ENCODE measurements at places on chromosomes 2 and 18.

DNA sequence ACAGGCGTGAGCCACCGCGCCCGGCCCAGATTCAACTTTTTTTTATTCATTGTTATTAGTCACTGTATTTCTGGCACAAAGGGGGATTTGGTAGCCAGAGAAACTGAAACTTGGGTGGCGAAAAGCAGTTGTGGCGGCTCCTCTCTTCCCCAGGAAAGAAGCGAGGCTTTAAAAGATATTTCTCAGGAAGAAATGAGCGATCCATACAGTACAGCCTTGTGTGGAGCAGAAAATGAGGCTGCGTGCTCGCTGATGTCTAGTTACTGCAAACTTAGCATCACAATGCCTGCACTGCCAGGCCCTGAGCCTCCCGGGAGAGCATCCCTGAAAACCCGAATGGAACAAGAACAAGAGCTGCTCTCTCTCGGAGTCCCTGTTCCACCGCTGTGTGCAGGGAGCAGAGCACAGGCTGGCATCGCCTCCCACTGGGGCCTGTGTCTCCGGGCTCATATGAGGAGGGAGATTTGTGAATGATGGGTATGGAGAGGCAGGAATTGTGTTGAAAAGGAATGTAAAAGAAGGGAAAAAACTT, 234.0 kb downstream of the ZNF516 start:
- DNase-seq: no peak

- no peak for DNase-seq
Observed at GRCh38 chr2:168465594-168465993, 9.5 kb downstream of the CERS6 start.

DNA sequence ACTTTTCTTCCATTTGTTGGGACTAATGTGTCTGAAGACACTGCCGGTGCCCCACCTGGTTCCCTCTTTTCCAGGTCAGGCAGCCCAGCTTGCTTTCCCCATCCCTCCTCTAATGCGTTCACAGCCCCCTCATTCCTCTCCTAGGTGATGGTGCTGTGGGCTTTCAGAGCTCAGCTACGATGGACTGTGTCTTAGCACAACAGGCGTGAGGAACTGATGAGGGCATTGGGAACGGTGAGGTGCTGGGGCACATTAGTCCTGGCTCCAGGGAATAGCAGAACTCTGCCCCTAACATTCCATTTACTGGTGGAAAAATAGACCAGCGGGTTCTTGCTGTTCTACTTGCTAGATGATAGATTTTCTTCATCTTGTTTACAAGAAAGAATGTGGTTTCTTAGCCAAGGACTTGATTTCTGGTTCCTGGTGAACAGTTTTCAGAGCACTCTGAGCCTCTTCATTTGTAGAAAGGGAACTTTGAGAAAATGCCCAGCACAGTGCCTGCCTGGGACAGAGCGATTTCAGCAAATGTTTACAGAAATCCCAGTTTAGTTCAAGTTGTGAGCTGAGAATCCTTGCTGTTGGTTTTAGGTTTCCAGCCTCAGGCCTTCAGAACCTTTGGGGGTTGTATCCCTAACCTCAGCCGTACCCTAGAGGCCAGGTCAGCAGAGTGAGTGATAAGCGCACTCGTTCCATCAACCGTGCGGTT, 42.5 kb downstream of the LDLRAD4 start:
- DNase-seq: peak; percentile 51

GRCh38 chr2:231396058-231396821, 730 bp downstream of the B3GNT7 start:
- no peak for DNase-seq

DNA sequence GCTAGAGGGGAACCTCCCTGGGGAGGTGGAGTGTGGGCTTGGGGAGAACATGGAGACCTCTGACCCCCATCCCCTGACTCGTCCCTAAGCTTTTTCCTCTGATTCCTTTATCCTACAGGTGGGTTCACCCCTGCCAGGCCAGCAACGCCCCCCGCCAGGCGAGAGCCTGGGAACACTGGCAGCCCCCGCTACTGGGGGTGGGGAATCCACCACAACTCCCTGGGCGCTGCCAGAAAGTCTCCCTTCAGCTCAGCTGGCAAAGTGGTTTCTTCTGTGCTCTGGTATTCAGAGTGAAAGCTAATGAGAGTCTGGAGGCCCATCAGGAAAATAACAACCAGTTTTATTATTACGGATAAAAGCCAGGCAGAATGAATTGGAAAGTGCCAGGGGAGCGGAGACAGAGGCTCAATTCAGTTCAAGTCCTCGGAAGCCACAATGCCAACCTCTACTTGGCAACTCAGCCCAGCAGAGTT, 2.8 kb downstream of the DIPK1C start:
- DNase-seq: no peak

DNA sequence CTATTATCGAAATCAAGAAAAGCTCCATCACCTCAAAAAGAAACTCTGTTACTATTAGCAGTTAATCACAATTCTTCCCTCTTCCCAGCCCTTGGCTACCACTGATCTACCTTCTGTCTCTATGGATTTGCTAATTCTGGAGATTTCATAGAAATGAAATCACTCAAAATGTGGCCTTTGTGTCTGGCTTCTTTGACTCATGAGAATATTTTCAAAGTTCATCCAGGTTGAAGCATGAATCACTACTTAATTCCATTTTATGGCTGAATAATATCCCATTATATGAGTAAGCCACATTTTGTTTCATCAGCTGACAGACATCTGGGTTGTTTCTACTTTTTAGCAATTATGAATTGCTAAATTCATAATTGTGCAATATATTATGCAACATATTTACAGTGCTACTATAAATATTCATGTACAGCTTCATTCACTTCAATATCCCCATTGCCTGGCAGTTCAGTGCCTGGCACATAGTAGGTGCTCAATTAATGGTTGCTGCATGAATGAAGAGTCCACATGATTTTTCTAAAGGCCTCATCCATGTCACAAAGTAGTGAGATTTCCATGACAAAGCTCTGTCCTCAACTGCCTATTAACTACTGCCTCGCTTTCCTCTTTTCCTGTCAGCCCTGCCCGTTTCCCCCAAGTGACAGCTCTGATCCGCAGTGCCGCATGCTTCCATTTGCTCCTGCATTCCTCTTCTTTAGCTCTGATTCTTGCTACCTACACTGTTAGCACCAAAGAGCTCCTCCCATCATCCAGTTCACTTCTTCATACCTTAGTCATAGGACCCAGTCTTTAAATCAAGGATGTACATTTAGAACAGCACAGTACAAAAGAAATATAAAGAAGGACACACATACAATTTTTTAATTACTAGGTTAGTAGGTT, 32.8 kb downstream of the CCDC93 start:
- DNase-seq: no peak

DNA sequence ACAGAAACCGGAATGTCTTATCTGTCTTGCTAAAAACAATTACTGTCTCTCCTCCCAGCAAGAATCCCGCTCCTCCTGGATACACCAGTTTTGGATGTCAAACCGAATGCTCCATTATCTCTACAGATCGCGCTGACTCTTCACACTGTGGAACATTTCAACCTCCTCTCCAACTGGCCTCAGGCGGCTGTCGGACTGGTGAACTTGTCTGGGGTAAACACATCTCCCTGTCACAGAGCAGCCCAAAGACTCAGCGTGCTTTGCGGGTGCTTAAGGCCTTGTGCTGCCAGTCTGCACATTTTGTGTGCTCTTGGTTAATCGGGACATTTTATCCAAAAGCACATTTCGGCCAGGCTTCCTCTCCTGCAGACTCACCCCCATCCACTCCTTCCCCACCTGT, 173.1 kb downstream of the ICOS start:
- DNase-seq: no peak
